ENCODE measurements at places on chromosomes 5 and 9.

DNA sequence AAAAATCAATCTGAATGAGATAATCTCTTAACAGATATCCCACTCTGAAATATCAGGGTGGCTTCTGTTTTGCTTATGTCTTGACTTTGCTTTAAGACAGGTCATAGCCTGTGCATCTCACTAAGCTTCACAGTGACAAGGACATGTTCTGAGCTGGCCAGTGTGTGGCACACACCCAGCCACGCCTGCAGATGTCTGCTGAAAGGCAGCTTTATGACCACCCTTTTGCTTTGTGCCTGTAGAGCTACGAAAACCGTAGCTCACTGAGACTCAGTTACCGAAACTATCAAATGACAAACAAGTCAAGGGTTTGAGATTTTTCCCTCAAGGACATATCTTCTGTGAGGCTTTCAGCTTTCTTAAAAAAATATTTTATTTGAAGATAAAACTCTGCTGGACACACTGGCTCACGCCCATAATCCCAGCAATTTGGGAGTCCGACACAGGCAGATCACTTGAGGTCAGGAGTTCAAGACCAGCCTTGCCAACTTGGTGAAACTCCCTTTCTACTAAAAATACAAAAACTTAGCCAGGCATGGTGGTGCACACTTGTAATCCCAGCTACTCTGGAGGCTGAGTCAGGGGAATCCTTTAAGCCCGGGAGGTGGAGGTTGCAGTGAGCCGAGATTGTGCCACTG is 233.2 kb downstream of the SPATA31A1 start:
- DNase-seq: no peak

- no peak for DNase-seq
These were observed 42.1 kb downstream of the LOX start for GRCh38 chr5:122035913-122036312.

- DNase-seq: no peak
These were observed 60.2 kb downstream of the PARP8 start for GRCh38 chr5:50726475-50727148.

- no peak for DNase-seq
These were observed 15.4 kb downstream of the IER5L start for GRCh38 chr9:129162497-129163197.

GRCh38 chr9:136786451-136786850 is 4.7 kb upstream of the TMEM141 start:
- DNase-seq: no peak

GRCh38 chr5:39164529-39165402 is 54.6 kb downstream of the FYB1 start:
- DNase-seq: peak; percentile 48

- DNase-seq: no peak
These were observed 225.2 kb upstream of the ITGA1 start for GRCh38 chr5:52562473-52562872.

- no peak for DNase-seq
These were observed 12.6 kb downstream of the UNC5A start for GRCh38 chr5:176822793-176823481.

- no peak for DNase-seq
These were observed 52.1 kb upstream of the FREM1 start for GRCh38 chr9:14962193-14962882.

DNA sequence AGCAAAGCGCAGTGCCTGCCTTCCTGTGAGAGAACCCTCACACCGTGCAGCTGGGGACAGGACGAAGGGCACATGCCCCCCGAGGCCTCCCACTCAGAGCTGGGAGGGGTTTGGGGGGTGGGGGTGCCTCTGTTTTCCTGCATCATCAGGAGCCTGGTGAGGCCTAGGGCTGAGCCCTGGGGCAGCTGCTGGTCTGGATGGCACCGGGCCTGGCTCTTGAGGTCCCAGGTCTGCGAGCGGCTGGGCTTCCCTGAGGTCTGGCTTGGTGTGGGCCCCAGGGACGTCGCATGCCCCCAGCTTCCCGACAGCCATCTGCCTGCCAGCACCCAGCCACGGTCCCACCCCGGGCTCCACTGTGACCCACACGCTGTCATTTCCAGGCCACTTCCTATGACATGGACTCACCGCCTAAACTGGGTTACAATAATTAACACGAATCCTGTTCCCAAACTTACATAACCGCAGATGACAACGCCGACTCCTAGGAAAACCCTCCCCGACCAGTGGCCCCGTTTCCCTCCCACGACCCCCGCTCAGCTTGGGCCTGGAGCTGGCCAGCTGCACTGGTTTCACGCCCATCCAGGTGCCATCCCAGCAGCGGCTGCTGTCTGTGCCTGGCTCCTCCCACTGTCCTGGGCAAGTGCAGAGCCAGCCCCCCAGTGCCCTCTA is 8.7 kb downstream of the NACC2 start:
- DNase-seq: no peak

GRCh38 chr5:160245506-160246086 is 16.3 kb downstream of the FABP6 start:
- DNase-seq: no peak

GRCh38 chr9:89759572-89759971 is 154.8 kb downstream of the GADD45G start:
- DNase-seq: no peak

DNA sequence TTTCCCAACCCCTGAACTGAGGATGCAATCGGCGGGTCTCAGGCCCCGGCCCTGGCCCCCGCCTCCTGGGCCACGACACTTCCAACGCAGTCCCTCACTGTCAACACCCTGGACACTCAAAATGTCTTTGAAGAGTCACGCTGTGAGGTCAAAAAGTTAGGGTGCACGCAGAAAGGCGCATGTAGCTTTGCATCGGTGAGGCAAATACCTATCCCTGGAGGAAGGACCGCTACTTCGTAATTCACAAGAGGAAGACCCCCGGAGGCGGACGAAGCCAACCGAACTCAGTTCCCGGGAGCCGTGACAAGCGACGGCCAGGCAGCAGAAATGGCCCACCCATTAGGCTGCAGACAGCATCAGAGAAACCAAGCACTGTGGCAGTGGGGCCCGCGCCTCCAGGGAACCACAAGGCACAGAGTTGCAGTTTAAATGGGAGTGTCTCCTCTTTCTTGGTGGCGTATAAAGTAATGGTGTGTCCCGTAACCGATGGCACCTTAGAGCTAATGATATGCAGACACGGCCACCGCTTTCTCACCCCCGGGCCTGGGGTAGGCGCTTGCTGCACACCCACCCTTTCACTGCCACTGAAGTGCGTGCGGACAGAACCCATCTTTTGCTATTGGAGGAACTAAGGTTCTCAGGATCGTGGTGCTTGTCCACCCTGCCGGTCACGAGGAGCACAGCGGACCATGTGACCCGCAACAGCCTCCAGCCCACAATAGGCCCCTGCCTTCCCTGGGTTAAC is 9.0 kb downstream of the ADAMTS2 start:
- DNase-seq: no peak

GRCh38 chr5:165185716-165186115 is 1680.3 kb downstream of the MAT2B start:
- DNase-seq: peak; percentile 51

DNA sequence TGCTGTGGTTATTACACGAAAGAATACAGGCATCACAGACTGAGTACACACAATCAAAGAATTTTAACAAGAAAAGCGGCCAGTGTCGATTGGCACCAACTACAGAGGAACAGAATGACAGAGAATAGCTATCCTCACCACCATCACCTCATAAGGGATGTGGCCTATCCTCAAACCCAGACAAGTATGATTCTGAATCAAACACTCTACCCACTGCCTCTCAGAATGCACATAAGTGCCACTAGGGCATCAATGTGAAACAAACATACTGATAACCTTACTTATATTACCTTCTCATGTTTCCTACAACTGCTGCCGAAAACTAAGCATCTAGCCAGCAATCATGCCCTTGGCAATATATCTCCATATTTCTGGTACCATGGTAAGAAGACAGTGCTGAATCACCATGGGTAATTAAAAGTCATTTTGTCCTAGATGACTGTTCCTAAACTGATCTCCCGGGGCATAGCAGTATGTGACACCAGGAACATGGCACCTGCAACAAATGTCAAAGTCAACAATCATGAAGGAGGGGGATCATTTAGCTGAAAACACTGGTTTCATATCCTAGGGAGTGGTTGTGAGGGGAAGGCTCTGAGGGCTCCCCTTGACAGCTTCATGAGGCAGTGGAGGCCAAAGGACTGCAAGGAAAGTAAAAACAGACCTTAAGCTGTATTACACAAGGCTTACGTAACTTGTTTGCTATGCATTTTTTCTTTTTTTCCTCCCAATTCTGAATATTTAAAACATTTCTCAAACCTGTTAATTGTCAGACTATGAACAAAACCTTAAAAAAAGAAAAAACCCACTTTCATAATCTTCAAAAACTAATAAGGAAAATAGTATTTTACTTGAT is 88.3 kb downstream of the LHFPL2 start:
- no peak for DNase-seq

- DNase-seq: no peak
These were observed 161.9 kb downstream of the ARHGAP26 start for GRCh38 chr5:142931896-142932686.

GRCh38 chr5:133240425-133241091 is 188.7 kb downstream of the HSPA4 start:
- no peak for DNase-seq

GRCh38 chr9:78826527-78826926 is 529.6 kb downstream of the PSAT1 start:
- DNase-seq: no peak

DNA sequence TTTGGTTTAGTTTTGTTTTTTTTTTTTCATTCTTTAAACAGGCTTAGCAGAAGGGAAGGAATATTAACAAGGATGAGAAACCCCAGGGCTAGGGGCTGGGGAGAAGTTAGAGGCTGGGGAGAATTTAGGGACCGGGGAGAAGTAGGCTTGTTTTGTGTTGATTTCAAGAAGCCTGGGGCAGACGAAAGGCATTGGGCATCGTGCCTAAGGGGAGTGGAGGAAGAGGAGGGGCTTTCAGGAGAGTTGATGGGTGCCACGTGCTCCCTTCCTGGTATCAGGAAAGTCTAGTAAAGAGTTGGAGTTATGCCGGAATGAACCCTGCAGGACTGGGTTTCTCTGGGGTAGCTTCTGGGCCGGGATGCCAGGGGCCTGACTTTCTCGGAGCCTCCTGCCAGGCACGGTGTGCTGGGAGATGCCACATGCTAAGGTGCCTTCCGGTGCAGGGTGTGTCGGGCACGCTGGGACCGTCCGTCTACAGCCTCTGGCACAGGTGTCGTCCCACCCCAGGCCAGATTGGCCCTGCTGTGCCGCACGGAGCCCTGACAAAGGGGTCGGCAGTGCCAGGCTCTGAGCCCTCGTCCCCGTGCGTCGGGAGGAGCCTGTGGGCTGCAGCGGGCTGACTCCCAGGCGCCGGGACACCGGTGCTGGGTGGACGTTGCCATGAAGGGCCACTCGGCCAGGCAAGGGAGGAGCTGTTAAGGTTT is 159.9 kb downstream of the OLFM1 start:
- DNase-seq: no peak

DNA sequence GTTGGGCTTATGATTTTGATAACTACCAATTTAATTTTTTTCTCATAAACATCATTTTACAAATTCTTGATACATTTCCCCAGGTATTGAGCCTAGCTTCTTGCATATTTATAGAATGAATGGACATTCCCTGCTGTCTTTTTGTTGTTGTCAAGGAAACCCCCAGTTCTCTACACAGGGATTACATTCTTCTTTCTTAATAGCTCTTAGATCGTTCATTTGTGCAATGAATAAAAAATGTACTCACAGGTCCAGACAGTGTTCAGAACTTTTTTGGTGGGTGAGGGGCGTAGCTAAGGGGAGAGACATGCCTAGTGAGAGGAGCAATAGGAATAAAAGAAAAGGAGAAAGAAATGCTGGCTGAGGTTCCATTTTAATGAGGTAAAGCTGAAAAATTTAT is 58.6 kb downstream of the VCAN start:
- no peak for DNase-seq

GRCh38 chr5:99037668-99038067 is 108.9 kb upstream of the CHD1 start:
- DNase-seq: no peak

GRCh38 chr5:10724781-10725507 is 36.1 kb downstream of the DAP start:
- no peak for DNase-seq

GRCh38 chr5:94228791-94229190 is 389.6 kb downstream of the KIAA0825 start:
- no peak for DNase-seq

- peak; percentile 7 for DNase-seq
These were observed 142.3 kb downstream of the SMARCA2 start for GRCh38 chr9:2157277-2158110.

DNA sequence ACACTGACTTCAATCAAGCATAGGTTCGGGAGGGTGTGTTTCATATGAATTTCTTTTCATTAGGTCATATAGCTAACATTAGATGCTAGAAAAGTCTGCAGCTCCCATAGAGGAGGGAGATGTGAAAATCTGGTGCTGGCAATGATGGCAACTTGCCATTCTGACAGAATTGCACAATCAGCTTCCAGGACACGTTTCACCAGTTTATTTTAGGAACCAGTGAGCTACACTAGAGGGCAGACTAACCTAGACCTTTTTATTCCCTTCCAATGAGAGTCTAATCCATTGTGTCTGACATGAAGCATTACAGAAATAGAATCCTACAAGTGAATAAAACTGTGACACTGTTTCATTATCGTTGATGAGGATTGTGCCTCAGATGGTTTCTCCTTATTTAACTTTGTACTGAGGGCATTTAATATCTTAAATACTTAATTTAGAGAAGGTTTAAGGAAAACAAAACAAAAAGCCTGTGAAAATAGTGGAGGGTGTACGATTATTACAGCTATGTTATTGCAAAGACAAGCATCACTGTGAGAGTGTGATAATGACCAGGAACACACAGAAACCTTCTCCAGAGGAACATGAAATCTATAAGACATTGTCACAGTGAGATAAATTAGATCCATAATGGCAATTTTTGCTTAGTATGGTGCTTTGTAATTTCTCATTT is 363.3 kb upstream of the RPS23 start:
- peak; percentile 70 for DNase-seq

- DNase-seq: no peak
These were observed 282.9 kb downstream of the NR3C1 start for GRCh38 chr5:143120460-143121134.

GRCh38 chr9:2465516-2465915 is 156.1 kb upstream of the VLDLR start:
- DNase-seq: no peak

DNA sequence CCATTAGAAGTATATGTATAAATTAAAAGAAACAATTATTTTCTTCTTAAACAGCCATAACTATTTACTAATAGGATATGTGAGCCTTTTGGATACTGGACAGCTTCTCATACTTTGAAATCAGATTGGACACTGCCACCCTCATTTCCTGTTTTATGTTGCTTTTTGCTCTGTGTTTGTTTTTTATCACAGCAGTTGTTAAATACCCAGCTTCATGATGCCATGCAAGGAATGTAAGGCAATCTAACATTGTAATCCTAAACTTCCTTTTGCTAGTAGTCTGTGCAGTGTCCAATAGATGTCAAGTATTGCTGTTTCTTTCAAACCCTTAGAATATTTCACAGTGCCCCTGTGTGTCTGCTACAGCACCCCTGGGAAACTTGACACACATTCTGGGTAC is 56.2 kb downstream of the CNTLN start:
- no peak for DNase-seq

Data from bone marrow (tissue), 2 donors.